ENCODE measurements at places on chromosomes 7 and 10.

DNA sequence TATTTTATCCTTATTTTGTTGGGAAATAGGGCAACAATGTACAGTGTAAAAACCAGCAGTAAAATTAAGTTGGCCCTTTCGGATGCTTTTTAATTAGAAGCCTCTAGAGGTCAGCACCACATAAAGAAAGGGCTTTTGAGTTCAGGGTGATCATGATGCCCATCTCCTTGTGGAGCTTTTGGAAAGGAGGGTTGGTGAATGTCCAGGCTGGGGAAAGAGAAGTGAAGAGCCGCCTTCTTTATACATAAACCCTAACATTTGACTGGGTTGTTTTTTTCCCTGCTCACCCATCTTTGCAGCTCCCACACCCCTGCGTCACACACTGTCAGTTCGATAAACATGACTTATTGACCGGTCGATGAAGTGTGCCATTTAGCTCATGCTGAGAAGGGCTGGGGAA lies 29.8 kb downstream of the MTURN start:
- DNase-seq = no peak

GRCh38 chr7:24920451-24921361 lies 59.3 kb downstream of the OSBPL3 start:
- no peak for DNase-seq

DNA sequence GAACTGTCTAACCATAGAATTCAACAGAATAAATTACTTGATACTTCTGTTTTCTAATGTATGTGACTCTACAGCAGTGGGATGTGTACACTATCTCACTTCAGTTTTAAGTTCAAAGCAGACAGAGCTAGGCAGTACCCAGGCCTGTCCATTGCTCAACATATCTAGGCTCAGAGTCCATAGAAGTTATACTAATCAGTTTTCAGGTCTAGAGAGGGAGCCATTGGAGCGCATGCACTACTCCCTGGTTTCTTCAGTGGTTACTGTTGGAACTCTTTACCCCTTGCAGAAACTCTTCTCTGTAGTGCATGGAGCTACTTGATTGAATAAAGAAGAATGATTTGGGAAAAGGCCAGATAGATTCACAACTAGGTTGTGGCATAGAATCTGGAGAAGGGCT lies 4.4 kb downstream of the CD36 start:
- DNase-seq = no peak

DNA sequence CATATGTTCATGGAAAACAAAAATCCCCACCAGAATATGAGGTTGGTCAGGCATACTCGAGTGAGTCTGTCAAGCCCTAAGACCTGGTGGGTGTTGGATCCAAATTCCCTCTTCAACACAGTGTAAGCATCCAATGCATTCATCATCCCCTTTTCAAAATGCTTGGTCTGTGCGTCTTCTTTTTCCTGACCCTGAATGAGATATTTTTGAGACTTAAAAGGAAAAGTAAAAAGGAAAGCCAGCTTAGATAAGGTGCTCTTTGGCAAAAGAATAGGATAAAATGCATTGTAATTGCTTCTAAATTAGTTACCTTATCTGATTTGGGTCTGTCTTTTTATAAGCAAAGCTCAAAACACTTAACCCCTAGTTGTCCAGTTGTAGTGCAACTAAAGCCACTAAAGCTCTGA lies 331.5 kb downstream of the PTEN start:
- no peak for DNase-seq

DNA sequence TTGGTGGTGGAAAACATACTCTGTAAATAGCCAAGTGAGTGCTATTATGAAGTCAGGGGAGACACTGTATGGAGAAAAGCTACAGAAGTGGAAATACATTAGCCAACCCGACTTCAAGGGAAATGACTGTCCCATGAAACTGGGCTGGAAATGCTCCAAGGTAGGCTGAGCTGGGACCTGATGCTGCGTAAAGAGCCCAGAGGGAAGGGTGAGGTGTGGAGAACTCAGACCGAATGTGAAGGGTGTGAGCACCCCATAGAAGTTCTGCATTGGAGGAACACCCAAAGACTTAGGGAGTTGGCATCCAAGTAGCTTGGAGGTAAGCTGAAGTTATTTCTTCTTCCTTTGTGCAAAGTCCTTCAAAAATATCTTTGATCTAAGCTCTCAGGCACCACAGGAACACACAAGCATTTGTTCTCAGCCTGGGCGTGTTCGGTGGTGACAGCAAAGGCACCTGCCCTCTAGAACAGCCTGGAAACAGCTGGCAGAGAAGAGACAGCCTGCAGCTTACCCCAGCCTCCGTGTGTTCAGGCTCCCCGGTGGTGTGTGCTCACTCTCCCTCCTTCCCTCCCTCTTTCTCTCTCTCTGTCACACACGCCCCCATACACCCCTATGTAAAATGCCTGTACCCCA lies 19.1 kb upstream of the GJD4 start:
- DNase-seq = no peak

DNA sequence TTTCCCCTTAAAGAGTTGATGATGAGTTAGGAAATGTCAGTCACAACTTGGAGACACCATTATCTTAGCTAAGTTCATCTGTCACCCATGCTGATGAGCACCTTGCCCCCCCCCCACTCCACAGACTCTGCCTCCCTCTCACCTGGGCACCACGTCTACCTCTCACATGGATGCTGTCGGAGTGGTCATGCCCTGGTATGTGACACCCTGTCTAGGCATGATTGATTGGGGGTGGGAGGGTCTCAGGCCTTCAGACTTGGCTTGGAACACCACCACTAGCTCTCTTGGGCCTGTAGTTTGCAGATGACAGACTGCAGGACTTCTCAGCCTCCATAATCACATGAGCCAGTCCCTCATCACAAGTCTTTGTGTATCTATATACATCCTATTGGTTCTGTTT lies 78.0 kb downstream of the WDR37 start:
- no peak for DNase-seq

DNA sequence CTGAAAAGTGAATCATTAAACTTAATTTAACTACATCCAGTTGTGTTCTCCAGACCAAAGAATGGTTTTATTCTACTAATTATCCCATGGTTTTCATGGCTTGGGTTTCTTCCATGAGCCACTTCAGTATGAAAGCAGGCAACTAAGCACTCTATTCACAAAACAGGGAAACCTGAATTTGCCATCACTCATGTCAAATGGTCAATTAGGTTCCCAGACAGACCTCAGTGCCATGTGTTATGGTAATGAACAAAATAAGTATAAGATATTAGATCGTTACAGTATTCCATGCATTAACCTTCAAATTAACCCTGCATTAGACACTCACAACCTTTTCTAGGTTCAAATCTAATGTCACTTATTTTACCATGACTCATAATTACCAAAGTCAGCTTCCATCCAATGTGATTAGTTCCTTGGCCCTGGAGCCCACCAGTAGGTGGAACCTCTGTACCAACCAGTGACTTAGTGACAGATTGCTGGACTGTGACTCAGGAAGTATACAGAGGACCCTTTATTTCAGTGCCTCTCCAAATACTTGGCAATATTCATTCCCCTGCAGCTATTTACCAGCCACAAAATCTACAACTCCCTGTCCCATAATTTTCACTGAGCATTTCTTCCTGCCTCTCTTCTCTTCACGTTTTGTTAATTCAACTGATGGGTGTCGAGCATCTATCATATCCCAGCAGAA lies 1270.2 kb upstream of the SORCS1 start:
- DNase-seq = no peak

- no peak for DNase-seq
Observed at GRCh38 chr10:130707389-130707979, 571.3 kb downstream of the GLRX3 start.

DNA sequence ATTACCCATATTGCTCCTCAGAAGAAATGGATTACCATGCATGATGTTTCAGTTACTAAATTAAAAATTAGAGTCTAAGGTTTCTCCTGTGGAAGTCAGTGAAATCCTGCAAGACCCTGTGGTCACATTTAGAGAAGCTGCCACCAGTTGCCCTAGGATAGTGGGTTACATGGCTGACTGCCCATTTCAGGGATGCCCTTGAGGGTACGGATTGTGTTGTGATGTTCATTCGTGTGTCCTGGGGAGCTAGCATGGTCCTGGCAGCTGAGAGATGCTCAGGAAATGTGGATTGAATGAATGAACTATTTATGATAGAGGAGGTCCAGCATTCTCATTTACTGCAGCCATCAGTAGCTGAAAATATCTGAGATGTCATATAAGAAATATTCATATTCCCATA lies 55.1 kb downstream of the TMEM178B start:
- no peak for DNase-seq

- no peak for DNase-seq
Observed at GRCh38 chr7:78970440-78970916, 483.0 kb downstream of the MAGI2 start.

DNA sequence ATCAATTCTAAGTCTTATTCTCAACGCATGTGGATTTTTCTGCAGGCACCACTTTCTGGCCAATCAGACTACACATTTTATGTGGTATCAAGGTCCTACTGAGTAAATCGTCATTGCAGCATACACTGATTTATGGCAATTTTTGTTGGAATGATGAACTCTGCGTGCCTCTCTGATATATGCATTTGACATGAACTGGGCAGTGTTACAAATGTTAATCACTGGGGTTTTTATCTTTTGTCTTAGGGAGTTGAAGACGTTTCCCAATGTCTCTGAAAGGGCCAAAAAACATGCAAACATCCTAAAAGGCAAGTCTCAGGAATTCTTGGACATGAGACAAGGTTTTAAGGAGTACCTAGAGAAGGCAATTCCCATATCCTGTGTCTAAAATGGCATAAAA lies 809.5 kb upstream of the CELF2 start:
- no peak for DNase-seq

GRCh38 chr7:25970911-25971310 lies 181.1 kb upstream of the NFE2L3 start:
- no peak for DNase-seq

GRCh38 chr10:49114718-49115014 lies 656 bp downstream of the VSTM4 start:
- DNase-seq = no peak

DNA sequence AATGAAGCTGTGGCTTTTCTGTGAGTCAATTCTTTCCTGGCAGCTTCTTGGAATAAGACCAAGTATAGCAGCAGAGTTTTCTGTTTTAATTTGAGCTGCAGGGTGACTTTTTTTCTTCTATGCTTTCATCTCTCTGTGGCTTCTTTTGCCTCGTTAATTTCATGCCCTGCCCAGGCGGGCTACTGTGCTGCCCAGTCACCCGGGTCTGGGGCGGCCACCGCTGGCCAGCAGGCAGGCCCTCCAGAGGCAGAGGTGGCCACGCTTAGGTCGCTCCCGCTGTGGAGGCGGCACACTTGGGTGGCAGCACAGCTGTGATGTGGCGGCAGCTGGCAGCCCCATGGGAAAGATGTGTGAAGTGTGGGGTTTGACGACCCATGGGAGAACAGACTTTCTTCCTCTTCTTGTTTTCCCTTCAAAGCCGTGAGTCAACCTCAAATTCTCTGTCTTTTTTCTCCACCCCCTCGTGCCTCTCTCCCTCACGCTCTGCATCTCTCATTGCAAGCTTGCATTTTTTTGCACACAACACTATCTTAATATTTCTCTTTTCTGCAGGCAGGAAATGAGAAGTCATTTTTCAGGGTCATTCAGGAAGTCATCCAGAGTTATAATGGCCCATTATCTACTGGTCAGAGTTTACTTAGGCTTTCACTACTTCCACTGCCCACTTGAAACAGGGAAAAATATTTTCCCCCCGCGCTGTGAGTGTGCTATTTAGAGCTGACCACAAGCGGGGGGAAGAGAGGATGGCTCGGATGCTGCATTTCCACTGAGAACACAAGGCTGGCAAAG lies 67.8 kb downstream of the EGFR start:
- DNase-seq = no peak

DNA sequence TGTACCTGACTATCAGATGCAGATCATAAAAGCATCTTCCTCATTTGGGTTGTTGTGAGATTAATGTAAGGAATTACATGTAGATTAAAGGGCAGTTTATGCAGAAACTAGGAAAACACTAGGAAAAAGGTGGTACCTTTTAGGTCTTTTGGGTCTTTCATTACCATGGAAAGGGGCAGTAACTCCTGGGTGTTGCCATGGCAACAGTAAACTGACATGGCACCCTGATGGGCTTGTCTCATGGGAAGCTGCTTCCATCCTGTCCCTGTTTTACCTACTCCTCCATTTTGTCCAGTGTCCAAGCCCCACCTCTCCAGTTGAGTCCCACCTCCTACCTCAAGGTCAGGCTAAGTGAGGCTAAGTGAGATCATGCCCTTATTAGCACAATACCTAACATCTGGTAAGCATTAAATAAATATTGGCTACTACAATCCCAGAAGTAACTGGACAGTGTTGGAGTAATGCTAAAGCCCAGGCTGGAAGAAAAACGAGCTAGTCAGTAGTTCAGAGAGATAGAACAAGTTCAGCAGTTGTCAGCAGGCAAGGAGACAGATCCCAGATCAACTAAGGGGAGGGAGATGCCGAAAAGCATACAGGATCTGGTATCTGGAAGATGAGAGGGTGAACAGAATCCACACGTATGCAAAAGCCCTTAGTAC lies 240.0 kb upstream of the AUTS2 start:
- DNase-seq = no peak

- DNase-seq = no peak
Observed at GRCh38 chr10:72597897-72598296, 28.0 kb downstream of the MICU1 start.

- DNase-seq = no peak
Observed at GRCh38 chr10:126475074-126475691, 86.9 kb upstream of the ADAM12 start.

DNA sequence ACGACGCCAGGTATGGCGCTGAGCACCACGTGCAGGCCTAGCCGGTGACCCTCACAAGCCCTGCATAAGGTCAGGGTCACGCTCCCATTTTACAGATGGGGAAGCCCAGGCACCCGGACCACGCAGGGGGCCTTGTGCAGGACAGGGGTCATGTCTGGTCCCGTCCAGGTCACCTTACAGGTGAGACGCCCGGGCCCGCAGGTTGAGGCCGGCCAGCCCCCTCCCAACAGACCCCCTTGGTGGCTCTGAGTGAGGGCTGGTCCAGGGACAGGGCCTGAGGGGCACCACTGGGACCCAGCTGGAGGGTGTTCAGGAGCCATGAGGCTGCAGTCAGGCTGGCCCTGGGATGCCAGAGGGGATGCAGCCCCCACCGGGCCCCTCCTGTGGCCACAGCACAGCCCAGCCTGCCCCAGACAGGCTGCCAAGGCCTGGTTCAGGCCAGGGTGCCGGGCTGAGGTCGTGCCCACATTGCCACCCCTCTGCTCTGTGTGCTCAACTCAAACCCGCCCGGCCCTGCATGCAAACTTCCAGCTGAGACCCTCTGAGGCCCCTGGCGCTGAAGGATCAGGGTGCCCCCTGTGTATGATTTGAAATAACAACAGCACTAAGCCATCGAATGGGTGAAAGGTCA lies 69.0 kb downstream of the PWWP2B start:
- DNase-seq = no peak

- no peak for DNase-seq
Observed at GRCh38 chr7:1931256-1931950, 261.3 kb downstream of the ELFN1 start.
